ENCODE measurements at places on chromosomes 12 and 14.
A peak's percentile ranks its signal among the peaks of the same experiment; 100 is the strongest.

GRCh38 chr12:12606781-12607589 is 4.7 kb upstream of the CREBL2 start:
- DNase-seq: no peak

DNA sequence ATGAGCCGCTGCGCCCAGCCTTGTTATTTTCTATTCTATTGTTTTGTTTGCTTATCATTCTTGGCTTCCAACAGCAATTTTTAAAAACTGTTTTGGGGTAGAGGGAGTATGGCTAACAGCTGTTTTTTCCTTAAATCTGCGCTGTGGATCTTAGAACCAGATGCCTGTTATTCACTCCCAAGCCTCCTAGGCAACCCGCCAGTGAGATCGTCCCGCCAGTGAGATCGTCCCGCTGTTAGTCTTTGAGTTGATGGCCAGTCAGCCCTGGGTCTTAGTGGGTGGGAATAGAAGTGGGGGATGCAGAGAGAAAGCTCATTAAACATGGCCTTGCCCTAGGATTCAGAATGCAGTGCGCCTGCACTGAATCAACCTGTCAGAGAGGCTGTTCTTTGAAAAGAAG is 67.3 kb upstream of the BICD1 start:
- DNase-seq: no peak

- DNase-seq: no peak
Observed at GRCh38 chr14:76653875-76654572, 107.2 kb upstream of the VASH1 start.

- DNase-seq: no peak
Observed at GRCh38 chr12:57323416-57323815, 72.4 kb upstream of the STAC3 start.

DNA sequence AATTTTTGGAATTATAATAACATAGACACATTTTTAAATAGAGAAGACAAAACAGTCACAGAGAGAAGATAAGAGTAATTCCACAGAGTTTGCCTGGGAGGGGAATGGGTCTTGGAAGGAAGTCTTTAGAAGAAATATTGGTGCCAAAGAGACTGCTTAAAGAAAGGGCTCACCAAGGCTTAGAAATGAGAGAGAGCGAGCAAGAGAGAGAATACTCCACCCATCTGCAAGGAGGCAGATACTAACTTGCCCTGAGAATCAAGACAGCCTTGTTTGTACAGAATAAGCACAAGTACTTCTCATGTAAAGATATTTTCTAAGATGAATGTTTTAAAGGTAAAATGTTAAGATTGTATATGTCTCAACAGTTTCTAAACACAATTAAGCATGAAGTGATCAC is 165.5 kb downstream of the SLC38A4 start:
- DNase-seq: peak; percentile 44

GRCh38 chr14:54169254-54169924 is 212.8 kb upstream of the BMP4 start:
- peak; percentile 71 for DNase-seq

DNA sequence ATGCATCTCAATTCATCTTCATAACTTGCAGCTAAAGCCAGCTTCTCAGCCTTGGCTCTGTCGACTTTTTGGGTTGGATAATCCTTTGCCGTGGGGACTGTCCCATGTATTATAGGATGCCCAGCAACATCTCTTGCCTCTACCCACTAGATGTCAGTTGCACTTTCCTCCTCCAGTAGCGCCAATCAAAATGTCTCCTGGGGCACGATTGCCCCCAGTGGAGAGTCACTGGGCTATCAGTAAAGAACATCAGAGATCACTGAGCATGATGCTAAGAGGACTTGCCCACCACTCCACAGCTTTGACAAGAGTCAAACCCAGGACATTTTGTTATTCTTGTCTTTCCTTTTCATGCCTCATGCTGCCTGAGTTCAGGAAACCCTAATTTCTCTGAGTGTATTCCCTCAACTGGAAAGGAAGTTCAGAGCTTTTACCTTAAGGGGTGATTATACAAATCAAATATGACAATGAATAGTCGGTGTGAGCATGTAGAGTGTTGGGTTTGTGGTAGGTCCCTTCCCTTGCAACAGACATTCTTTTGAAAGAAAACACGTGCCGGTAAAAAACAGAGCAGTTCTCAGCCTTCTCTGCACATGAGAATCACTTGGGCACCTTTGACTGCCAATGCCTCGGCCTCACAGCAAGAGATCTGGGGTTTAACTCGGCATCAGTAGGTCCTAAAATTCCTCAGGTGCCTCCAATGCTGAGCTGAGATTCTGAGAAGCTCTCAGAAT is 980.6 kb downstream of the VRK1 start:
- DNase-seq: no peak

GRCh38 chr12:91492648-91493047 is 310.0 kb upstream of the DCN start:
- DNase-seq: peak; percentile 91

DNA sequence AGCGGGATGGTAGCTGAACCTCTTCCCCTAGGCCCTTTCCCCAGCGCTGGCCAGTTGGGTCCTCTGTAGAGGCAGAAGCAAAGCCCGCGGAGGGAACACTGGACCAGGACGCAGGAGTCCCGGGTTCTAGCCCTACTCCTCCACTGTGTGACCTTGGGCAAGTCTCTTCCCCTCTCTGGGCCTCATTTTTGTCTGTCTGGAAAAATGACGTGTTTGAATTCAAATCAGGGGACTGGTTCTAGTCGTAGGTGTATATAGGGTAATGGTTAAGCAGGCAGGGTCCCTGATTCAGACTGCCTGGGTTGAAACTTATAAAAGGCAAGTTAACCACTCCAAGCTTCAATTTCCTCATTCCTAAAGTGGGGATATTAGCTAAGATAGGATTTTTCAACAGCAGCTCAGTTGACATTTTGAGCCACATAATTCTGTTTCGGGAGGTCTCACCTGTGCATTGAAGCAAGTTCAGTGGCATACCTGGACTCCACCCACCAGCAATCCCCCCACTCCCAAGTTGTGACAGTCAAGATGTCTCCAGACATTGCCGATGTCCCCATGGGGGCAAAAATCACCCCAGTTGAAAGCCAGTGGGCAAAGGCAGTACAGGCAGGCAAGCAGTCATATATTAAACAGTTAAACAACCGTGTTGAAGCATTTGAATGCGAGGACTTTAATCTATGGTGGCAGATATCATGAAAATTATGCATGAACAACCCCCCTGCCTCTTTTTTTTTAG is 899 bp downstream of the TPCN1 start:
- no peak for DNase-seq

DNA sequence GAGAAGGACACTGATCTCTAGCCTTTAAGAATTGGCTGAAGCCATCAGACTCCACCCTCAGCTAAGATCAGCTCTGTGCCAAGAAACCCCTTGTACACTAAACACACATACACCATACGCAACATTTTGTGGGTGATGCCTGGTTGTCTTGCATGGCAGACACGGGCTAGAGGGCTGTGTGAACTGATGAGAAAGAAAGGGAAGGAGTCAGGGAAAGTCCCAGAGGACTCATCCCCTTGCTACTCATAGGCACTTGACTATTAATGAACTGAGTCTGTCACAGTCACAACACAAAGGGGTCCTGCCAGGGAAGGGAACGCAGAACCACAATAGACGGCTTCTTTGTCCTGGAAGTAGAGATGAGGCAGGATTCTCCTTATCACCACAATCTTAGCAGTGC is 80.8 kb downstream of the EMP1 start:
- DNase-seq: no peak

DNA sequence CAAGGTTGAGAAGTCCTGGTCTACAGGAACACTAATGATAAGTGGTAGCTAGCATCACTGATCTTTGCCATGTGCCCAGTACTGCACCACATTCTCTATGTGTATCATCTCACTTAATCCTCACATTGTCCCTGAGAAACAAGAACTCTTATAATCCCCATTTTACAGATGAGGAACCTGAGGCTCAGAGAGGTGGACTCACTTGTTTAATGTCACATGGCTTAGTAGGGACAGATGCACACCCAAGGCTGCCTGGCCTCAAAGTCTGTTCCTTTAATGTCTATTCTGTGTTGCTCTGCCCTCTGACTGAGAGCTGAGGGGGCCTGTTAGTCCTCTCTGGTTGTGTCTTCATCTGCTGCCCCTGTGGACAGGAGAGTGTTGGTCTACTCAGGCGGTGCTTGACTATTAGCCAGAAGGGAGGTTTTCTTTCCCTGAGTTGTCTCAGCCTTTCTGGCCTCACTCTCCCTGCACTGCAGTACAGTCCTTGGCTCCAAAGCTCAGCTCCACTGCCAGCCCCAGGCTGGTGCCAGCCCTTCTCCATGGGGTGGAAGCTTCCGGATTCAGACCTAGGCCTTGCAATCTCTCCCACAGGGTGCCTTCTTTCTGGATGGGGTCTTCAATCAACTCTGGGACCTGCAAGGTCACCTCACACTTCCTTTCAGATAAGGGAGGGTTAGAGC is 4.9 kb upstream of the DYNLL1 start:
- no peak for DNase-seq

DNA sequence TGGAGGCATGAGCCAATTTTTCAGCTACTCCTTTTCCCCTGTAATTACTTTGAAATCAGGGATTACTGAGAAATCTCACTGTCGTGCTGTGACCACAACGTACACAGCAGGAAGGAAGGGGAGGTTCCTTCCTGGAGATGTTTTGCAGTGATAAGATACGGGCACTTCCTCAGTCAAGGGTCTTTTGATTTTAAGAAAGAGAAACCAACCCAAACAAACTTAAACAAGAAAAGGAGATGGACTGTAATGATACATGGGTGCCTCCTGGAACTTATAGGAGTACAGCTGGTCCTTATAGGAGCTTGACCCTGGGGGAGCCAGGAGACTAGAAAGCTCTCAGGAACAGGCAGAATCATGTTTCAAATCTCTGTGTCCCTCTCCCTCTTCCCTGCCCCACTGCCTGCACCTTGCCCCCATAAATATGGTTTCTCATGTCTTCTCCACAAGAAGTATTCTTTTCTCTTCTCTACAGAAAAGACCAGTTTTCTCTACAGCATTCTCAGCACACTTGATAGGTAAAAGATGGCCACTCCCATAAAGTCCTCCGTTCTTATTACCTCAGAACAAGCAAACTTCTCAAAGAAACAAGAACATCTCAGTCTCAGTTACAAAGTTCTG is 281.1 kb upstream of the AMIGO2 start:
- peak; percentile 89 for DNase-seq

DNA sequence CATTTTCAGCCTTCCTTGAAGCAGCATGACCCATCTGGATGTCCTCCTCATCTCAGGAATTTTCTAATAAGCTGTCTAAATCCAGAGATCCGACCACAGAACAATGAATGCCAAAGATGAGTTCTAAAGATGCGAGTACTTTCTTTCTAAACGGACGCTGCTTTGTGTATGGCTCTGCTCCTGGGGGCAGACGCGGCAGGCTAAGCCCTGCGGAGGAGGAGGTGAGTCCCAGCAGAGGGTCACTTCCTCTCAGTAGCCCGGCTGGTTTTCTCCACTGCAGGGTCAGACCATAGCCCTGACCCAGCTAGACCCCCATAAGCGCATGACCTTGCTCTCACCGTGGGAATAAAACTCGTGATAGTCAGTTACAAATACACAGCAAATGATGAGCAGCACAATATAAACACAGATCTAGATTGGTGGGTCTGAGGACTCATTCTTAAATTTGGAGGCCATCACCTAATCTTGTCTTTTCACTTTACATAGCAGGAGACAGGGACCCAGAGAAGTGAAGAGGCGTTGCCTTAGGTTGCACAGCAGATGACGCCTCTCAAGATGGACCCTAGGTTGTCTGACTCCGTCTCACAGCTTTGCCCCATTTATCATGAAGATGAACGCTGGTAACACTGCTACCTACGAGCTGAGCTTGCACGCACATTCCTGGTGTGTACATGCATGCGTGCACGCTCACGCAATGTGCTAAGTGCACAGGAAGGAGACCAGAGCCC is 16.6 kb downstream of the SSH1 start:
- DNase-seq: no peak

- DNase-seq: no peak
Observed at GRCh38 chr12:47773858-47774580, 981 bp downstream of the SLC48A1 start.

DNA sequence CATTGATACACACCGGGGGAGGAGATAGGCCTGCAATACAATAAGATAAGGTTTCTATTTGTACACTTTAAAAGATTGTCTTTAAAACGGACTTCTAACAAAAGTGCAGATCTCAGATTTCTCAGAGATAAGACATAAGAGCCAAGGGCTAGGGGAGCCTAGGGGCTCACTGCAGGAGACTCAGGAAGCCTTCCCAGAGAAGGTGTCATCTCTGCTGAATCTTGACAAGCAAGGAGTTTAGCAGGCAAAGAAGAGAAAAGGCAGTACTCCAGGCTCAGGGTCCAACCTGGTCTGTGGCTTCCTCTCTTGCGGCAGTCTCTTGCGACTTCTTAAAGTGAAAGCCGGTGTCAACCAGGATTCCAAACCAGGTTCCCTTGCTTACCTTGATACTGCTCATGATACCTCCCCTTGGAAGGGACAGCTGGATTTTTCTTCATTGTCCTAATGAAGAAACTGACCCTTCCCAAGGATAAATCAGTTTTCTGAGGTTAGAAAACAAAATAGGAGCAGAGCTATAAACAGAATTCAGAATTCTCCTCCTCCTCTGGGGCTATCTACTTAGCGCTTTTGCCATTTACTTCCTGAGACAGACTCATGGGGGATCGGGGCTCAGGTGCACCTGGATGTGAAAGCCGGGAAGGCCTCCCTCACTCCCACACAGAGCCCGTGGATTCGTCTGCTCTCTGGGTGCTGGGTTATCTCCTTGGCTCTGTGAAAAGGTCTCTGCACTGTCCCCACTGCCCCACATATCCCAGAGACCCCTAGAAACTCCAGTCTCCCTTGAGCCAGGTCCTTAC is 1.7 kb upstream of the SCNN1A start:
- no peak for DNase-seq

DNA sequence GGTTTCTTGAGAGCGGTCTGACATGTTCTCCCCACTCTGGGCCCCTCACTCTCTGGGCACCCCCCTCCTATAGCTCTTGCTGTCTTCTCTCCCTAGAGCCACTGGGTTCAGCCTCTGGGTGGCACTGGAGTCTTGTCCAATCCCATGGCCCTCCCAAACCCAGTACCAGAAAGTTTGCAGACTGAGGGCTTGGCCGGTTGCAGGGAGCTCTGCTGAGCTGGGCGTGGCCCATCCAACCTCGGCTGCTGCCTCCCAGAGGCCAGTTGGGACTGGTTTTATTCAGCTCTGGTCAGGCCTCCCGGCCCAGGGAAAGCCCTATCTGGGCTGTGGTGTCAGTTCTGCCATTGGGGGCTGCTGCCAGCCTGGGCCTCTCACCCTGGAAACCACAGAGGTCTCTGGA is 37.9 kb downstream of the ISCA2 start:
- DNase-seq: peak; percentile 47

- no peak for DNase-seq
Observed at GRCh38 chr12:84507956-84508850, 404.4 kb downstream of the SLC6A15 start.

GRCh38 chr12:4540638-4541037 is 1.9 kb downstream of the RAD51AP1 start:
- DNase-seq: no peak
